ENCODE measurements at places on chromosomes 1 and 21.

GRCh38 chr1:87600854-87601253 is 272.2 kb downstream of the LMO4 start:
- DNase-seq: no peak

DNA sequence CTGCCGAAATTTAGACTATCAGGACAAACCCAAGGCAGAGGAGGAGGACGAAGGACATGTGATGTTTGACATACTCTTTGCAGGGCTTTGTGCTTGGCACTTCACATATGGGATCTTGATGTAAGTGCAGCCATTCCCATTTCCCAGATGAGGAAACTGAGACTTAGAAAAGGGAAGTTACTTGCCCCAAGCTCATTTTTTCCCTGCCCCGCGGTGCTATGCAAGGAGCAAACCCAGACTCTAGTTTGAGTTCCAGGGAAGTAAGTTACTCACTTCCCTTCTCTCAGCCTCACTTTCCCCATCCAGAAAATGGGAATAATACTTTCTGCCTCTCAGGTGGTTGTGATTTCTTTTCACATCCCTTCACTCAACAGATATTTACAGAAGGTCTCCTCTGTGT is 4.5 kb upstream of the FOXO6 start:
- no peak for DNase-seq

GRCh38 chr1:16461681-16462080 is 21.2 kb downstream of the NECAP2 start:
- DNase-seq: no peak

GRCh38 chr1:111364690-111365089 is 62.8 kb downstream of the OVGP1 start:
- DNase-seq: no peak

- DNase-seq: no peak
Measured at GRCh38 chr1:243236604-243237252, 18.4 kb downstream of the CEP170 start.

- DNase-seq: no peak
Measured at GRCh38 chr1:64828829-64829228, 84.0 kb downstream of the RAVER2 start.

- no peak for DNase-seq
Measured at GRCh38 chr1:228818296-228818695, 83.0 kb downstream of the RHOU start.

GRCh38 chr1:17852383-17852782 is 97.2 kb downstream of the ACTL8 start:
- no peak for DNase-seq

GRCh38 chr1:238962941-238963340 is 423.4 kb upstream of the CHRM3 start:
- no peak for DNase-seq

GRCh38 chr21:31895077-31895835 is 22.4 kb downstream of the HUNK start:
- no peak for DNase-seq

DNA sequence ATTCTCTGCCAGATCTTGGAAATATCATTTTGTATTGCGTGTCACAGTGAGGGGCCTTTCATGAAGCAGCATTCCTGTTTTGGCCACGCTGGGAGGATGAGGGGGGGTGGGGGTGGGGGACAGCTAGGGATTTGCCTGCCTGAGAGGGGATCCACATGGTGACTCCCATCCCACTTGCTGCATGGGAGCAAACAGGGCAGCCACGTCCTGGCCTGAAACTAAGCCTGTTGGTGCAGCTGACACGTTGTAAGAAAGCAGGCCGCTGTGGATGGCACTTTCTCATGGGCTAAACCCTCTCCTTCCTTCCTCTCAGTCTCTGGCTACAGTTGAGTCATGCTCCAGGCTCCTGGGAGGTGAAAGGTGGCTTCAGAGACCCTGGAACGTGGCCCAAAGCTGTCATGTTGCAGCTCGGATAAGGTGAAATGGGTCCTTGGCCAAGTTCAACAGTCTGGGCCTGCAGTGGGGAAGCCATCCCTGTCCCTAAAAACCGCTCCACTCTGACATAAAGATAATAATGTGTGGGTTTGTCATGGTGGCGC is 346.7 kb upstream of the VAMP3 start:
- no peak for DNase-seq

DNA sequence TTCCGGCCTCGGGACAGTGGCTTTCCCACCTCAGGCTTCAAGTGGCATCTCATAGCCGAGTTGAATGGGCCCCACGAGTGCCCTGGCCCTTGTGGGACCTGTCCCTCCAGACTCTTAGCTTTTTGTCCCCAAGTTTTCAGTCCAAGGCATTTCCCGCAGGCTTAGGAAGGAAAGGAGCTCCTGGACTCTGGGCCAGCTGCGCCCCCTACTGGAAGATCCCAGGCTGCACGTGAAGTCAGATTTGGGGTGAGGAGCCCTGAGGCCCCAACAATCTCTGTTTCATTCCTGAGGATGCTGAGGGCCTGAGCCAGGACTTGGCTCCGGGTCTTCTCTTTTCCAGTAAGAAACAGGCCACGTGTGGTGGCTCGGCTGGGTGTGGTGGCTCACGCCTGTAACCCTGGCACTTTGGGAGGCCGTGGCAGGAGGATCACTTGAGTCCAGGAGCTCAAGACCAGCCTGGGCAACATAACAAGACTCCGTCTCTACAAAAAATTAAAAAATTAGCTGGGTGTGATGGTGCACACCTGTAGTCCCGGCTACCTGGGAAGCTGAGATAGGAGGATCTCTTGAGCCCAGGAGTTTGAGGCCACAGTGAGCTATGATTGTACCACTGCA is 67.4 kb downstream of the ARHGEF10L start:
- peak; percentile 27 for DNase-seq

DNA sequence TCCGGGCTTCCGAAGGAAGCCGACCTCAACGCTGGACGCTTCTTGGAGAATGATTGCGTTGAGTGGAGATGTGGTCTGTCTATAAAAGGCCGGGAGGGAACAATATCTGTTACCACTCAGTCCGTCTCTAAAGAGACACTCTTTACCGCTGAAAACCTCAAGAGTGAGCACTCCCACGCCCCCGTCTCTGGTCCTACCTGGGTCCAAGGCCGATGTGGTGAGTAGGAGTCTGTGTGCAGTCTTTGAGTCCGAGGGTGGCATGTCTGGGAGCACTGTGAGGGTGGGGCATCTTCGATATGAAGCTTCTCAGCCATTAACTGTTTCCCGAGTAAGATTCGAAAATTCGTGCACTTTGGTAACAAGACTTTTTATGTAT is 576 bp downstream of the ZFP69 start:
- peak; percentile 24 for DNase-seq

DNA sequence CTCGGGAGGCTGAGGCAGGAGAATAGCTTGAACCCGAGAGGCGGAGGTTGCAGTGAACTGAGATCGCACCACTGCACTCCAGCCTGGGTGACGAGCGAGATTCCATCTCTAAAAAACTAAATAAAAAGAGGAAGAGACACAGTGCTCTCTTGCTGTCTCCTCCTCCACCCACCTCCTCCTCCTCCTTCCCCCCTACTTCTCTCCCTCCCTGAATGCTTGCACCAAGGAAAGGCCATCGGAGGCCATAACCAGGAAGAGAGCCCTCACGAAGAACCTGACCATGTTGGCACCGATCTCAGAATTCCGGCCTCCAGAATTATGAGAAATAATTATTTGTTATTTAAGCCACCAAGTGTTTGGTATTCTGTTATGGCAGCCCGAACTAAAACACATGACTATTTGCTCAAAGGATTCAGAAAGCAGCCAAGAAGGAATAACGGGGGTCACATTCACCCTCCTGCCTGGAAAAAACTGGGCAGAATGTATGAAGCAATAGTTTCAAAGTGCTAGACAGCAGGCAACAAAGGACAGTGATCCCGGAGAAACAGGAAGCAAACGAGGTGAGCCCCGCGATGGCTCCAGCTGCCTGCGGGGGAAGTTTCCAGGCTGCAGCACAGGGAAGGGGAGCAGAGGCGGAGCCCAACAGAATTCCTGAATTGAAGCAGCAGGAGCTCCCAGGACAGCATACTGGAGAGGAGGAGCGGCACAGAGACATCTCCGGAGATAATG is 35.8 kb downstream of the LDLRAD1 start:
- no peak for DNase-seq

GRCh38 chr21:28135646-28136045 is 857.0 kb downstream of the LTN1 start:
- no peak for DNase-seq

DNA sequence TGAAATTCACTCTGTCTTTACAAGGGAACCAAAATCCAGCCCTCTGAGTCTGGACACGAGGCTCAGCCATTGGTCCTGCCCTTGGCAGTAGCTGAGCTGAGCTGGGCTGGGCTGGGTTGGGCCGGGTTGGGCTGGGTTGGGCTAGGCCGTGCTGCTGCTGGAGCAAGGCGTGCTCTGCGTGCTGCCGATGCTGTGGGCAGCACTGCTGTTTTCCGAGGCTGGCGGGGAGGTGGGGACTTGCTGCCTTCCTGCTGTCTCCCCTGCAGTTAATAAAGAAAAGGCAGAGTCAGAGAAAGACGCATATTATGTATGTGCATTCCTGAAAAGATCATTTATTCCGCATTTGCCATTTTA is 182.9 kb downstream of the CDC7 start:
- DNase-seq: no peak

DNA sequence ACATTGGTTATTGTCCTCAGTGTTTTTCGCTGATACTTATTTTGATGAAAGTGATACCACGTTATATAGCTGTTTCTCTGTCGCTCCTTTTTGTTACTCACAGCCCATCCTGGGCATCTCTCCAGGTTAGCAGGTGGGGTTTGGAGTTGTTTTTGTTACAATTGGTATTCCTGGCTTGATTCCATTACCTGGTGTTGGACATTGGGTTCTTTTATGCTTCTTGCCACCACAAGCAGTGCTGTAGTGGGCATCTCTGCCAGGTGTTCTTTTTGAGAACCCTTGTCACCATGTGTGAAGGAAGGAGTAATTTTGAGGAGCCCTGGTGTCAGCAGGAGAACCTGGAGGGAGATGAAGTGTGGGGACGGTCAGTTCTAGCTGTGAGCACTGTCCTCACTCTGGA is 47.5 kb upstream of the PWP2 start:
- no peak for DNase-seq

- no peak for DNase-seq
Measured at GRCh38 chr1:165116171-165116570, 240.3 kb downstream of the LMX1A start.

DNA sequence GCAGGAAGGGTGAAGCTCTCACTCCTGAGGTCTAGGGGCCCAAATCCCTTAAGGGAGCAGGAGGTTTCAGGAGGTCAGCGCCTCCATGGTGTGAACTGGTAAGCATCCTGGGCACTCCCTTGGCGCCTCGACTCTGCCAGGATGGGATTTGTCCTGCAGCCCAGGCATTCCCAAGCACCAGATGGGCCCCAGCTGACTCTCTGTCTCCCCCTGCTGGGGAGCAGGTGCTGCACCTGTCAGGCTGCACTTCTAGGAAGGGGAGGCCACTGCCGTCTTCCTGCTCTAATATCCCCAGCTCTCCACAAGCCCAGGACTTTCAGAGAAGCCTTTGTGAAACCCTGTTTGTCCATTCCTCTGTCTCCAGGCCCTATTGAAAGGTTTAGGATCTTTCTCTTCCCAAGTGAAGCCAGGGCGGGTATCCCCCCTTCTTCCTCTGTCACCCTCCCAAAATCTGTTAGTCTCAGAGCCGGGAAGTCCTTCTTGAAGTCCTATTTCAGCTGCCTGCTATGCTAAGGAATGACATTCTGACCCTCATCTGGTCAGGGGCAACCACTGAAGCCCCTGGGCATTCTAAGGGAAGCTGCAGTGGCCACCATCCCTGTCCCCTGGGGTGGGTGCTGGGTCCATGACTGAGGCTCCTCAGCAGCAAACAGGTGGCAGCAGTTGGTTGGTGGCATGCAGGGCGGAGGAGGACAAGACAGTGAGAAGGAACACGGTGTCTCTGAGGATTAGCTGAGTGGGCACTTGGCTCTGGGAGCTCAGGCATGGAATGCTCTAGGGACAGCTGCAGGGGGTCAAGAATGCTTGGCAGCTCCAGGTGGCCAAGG is 3.2 kb downstream of the MYBPH start:
- peak; percentile 33 for DNase-seq

DNA sequence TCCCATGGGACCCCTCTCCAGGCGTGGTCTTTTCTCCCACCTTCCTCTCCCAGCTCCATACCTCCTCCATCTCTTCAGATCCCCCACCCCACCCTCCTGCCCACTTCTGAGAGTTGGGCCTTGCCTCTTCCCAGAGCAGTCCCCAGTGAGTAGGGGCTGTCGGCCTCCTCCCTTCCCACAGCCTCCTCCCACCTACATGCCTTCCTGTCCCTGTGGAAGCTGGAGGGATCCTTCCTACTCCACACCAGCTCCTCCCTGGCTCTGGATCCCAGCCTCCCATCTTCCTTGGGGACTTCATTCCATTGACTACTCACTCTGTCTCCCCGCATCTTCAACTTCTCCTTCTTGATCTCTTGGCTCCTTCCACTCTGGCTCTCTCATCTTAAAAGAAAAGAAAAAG is 24.9 kb downstream of the KCNQ4 start:
- DNase-seq: no peak

DNA sequence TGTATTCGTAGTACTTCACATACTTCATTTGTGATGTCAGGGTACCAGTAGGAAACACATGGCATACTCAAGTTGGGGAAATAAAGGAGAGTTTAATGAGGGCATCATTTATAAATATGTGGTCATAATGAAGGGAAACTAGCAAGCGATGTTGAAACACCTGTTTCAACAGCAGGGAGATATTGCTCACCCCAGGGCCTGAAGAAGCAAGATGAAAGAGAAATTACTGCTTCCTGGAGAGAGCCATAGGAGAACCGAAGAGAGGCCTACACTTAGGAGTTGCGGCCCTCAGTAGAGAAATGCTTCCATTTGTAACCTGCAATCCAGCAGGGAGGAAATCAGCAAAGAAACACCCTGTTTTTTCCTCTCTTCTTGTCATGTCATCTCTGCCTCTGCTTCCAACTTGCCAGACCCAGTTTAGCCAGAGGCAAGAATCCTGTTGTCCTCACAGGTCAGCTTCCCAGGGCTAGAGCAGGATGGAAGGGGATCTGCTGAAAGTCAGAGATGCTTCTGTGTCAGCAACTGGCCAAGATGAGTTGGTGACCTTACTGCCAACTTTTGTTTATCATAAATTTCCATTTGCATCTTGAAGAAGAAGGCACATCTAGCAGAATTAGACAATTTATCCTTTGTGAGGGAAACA is 67.6 kb upstream of the TSPAN2 start:
- DNase-seq: no peak

- no peak for DNase-seq
Measured at GRCh38 chr1:64581135-64581842, 111.4 kb downstream of the CACHD1 start.

DNA sequence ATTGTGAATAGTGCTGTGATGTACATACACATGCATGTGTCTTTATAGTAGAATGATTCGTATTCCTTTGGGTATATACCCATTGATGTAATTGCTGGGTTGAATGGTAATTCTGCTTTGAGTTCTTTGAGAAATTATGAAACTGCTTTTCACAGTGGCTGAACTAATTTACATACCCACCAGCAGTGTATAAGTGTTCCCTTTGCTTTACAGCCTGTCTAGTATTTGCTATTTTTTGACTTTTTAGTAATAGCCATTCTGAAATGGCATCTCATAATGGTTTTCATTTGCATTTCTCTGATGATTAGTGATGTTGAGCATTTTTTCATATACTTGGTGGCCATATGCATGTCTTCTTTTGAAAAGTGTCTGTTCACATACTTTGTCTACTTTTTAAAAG is 54.5 kb upstream of the FAM78B start:
- DNase-seq: no peak
